Spinal cord (tissue), 10 donors: ENCODE measurements at places on chromosomes 3 and 15.

DNA sequence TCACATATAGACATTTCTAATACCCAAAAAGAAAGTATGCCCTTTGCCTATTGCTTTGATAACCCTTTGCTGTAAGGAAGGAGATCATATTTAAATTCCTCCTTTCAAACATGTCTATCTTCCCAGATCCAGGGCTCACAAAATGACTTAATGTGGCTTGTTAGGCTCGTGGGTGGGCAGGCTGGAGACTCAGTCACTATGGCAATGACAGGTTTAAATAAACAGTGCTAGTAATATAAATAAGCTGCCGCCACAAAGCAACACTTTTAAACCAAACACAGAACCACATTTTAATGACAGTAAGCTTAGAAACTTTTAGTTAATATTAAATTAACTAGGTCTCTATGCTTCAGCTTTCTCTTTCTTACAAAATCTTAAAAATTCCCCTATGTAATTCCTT is 616.0 kb upstream of the NAALADL2 start:
- no peak for DNase-seq

GRCh38 chr15:99387421-99388168 is 136.3 kb downstream of the LRRC28 start:
- DNase-seq, result no peak

- DNase-seq, result no peak
Measured at GRCh38 chr3:40299721-40300335, 9.7 kb upstream of the EIF1B start.

DNA sequence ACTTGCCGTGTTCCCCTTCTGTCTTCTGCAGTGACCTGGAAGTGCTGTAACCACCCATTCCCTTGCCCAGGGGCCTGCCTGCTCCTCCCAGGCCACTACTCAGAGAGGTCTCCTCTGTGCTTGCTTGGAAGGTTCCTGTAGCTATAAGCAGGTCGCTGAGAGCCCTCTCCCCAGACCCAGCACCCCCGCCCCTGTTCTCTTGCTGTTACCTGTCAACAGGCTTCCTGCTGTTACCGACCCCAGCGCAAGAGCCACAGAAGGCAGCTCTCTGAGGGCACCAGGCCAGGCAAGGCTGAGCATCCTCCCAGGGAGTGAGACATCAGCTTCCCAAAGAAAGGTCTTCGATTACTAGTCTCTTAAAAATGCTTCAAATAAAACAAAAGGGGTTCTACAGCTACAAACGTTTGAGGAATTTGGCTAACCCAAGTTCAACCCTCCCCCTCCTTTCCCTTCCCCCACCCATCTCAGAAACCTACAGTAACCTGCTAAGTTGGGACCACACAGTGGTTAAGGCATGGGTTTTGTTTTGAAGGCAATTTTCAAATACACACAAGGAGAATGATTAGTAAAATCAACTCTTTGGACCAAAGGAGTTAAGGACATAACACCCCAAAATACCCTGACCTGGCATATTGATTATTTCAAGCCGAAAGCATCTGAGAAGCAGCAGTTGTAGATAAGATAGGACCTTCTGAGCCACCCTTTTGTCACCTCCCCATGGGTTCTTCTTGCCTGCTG is 74.9 kb upstream of the MFGE8 start:
- no peak for DNase-seq
